Naive thymus-derived CD8-positive, alpha-beta T cell (primary cell): ENCODE measurements at places on chromosomes 2 and 18. TPM values are rescaled to one million over a fixed set of nuclear protein-coding genes. Genes with fewer than 3 reads are reported as not detected.

SERPINB10 gene
- total RNA-seq: not detected

- H3K36me3 ChIP-seq: peaks cover 8% of the 10 kb centered on the region
- no peak overlapping the region for H3K27ac ChIP-seq
- peaks cover 18% of the 10 kb centered on the region for H3K4me1 ChIP-seq
Observed at GRCh38 chr2:165795011-165795410, 964 bp upstream of the GALNT3 start.

CAPN13 gene
- total RNA-seq: not detected

DNA sequence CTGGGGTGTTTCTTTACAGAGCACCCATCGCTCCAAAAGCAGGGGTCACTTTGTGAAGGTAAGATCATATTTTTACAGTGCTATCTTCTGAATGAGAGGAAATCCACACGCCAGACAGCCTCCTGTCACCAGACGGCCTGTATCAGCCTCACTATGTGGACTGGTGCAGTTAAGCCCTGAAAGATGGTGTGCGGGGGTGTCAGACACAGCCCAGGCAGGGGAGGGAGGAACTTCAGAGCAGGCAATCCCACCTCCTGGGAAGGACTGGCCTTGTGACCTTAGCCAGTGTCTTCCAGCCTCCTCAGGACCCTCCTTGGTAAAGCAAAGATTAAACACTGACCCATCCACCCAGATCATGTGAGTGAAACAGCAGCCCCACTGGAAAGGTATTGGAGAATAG, 249.4 kb upstream of the CTAGE1 start:
- H3K4me1 ChIP-seq: no peaks in the 10 kb centered on the region
- no peak overlapping the region for H3K27ac ChIP-seq
- H3K36me3 ChIP-seq: no peaks in the 10 kb centered on the region

GRCh38 chr2:218811382-218811781, 20.2 kb downstream of the PRKAG3 start:
- H3K4me1 ChIP-seq: no peaks in the 10 kb centered on the region
- no peaks in the 10 kb centered on the region for H3K36me3 ChIP-seq
- no peak for DNase-seq
- no peak overlapping the region for H3K4me3 ChIP-seq
